ENCODE measurements at places on chromosomes 6 and 20.

DNA sequence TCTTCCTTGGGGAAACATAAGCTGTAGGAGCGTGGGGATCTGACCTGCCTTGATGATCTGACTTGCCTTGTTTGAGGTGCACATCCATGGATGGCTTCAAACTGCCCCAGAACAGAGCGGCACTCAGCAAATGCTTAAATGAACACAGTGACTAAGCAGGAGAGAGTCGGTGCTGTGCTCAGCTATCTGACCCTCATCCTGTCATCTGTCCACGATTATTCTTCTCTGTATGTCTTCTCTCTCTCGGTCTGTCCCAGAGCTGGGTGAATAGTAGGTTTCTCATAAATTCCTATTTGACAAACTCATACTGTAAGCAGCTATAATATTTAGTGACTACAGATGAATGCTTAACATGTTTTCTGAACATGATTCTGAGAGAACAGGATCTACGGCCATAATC lies 37.3 kb downstream of the TRAM2 start:
- no peak for DNase-seq

GRCh38 chr6:23031986-23032385 lies 462.6 kb downstream of the HDGFL1 start:
- no peak for DNase-seq

DNA sequence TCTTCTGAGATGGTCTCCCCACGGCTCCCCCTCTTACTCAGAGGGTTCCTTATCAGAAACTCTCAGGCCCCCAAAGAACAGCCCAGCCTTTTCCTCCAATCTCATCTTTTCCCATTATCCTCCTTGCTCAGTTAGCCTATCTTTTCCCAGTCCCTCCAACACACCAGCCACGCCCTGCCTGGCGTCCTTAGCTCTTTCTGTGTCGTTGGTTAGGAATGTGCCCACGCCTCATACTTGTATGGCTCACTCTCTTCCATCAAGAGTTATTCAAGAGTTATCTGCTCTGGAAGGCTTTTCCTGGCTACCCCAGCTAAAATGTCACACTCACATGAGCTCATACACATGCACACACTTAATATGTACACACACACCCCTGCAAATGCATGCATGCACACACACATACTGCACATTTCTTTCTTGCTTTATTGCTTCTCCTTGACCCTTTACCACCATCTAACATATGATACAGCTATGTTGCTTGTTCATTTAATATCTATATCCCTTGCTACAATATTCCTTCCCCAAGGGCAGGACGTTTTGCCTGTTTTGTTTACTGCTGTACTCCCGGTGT lies 37.6 kb downstream of the SLC2A10 start:
- DNase-seq: no peak

- DNase-seq: no peak
Observed at GRCh38 chr20:16028923-16029322, 544.3 kb downstream of the KIF16B start.

DNA sequence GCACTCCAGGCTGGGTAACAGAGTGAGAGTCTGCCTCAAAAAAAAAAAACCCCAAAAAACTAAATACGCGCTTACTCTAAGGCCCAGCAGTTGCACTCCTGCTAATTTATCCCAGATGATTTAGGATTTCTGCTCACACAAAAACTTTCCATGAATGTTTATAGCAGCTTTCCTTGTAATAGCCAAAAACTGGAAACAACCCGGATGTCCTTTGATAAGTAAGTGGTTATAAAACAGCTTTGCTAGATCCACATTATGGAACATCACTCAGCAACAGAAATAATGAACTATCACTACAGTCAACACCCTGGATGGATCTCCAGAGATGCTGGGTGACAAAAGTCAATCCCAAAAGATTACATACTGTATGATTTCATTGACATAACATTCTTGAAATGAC lies 220.4 kb upstream of the JARID2 start:
- DNase-seq: no peak

- DNase-seq: no peak
Observed at GRCh38 chr6:117840541-117840983, 66.5 kb upstream of the SLC35F1 start.

DNA sequence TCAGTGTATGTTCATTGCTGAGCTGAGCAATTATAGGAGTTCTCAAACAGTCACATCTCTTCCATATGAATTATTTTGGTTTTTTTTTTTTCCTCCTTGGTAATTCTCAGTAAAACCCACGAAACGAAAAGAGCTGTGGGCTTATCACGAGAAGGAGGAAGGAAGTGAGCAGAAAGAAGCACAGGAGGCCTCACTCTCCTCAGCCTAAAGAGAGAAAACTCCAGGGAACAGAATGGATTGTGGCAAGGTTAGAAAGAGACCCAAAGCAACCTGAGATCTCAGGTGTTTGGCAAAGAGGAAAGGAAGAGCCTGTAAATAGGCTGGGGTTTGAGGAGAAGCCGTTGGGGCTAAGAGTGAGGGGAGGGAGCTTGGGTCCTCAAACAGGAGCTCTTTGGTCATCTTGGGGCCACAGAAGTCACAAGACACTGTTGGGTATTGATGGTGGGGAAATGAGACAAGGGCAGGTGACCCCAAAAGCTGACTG lies 67.8 kb upstream of the CITED2 start:
- DNase-seq: no peak

GRCh38 chr20:20366876-20367574 lies 879 bp upstream of the INSM1 start:
- no peak for DNase-seq

GRCh38 chr6:153099636-153100035 lies 31.4 kb downstream of the RGS17 start:
- DNase-seq: no peak

- DNase-seq: no peak
Observed at GRCh38 chr6:130034378-130035146, 16.2 kb downstream of the L3MBTL3 start.

DNA sequence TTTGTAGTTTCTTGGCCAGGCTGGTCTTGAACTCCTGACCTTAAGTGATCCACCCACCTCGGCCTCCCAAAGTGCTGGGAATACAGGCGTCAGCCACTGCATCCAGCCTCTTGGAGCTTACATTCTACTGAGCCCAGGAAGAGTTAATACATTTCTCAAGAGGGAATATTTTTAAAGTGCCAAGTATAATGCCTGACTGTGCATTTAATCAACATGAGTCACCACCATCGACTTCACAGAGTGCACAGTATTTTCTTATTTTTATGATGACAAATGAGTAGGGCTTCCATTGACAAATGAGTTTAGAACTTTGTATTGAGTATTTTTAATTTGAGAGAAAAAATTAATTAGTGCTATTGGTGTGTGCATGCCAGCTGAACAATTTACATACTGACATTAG lies 72.2 kb downstream of the SASH1 start:
- DNase-seq: no peak

- DNase-seq: no peak
Observed at GRCh38 chr6:168095171-168095691, 16.2 kb upstream of the FRMD1 start.

- DNase-seq: no peak
Observed at GRCh38 chr6:12277386-12277785, 12.8 kb upstream of the EDN1 start.

DNA sequence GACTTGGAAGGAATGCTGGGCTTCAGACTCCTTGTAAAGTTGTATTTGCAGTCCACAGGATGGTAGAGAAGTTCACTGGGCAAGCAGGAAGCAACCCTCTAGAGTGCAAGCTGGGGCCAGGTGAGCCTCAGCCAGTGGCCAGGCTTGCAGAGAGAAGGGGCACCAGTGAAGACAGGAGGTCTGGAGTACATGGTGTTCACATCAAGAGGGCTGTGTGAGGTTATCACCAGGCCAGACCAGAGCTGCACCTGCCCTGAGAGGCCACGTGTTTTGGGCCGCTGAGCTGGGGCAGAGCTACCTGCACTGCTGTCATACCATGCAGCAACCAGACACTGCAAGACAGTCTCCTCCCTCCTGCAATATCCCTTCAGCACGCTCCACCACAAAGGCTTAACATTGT lies 79.0 kb downstream of the SH3BGRL2 start:
- no peak for DNase-seq

DNA sequence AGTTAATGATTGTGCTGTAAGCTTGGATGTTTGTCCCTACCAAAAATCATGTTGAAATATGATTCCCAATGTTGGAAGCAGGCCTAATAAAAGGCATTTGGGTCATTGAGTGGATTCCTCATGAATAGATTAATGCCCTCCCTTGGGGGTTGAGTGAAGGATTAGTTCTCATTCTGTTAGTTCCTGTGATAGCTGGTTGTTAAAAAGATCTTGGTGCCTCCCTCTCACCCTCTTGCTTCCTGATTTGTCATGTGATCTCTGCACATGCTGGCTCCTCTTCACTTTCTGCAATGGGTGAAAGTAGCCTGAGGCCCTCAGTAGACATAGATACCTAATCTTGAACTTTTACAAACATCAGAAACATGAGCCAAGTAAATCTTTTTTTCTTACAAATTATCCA lies 115.6 kb upstream of the HCRTR2 start:
- no peak for DNase-seq

GRCh38 chr6:10510592-10511367 lies 10.4 kb upstream of the GCNT2 start:
- no peak for DNase-seq

- no peak for DNase-seq
Observed at GRCh38 chr6:28922821-28923317, 916 bp downstream of the TRIM27 start.

DNA sequence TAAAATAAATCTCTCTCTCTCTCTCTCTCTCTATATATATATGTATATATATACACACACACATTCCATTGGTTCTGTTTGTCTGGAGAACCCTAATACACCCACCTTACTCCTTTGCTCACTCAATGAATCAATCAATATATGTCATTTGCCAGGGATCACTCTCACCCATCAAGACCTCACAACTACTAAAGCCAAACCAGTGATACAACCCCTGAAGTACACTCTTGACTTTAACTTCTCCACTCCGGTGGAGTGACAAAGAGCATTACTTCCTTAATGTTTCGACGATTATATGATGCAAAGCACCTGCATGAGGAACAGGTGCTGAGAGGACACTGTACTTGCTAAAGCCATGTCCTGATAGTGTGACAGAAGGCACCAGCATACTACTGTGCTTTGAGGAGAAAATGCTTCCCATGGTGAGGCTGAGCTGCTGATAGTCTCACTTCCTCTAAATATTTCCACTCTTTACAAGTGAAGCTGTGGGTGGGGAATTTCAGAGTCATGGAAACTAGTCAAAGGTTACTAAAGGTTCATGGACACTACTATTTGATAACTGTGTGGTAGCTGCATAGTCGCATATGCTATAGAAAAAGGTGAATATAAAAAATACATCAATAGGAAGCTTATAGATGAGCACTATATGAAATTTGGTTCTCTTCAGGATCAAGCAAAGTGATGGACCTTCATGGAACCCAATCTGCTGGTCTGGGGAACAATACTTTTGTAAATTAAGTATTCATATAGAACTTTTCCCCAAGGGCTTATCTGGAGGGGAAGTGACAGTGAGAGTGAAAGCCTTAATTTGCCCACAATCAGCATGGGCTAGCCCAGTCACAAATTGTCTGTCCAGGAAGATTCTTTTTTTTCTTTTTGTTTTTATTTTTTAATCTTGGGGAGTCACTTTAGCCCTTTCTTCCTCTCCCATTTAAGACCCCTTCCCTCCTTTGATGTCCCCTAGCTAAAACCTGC lies 141.9 kb upstream of the NEDD9 start:
- DNase-seq: peak; percentile 55

- no peak for DNase-seq
Observed at GRCh38 chr6:113481910-113482309, 375.2 kb upstream of the MARCKS start.

DNA sequence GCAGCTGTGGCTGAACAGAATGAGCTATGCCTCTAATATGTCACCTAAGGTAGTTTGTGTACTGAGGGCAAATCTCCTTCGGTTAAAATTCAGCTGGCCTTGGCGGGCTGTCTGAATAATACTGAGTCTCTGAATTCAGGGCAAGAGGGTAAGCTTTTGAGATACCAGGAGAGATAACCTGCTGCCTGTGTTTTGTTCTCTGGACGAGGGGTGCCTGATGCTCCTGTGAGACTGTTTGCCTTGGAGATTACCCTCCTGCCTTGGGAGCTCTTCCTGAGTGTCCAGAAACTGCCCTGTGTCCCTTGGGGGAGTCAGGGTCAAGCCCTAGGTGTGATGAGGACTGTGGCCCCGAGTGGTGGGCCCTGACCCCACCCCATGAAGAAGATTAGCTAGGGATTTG lies 282.9 kb downstream of the KIF16B start:
- no peak for DNase-seq

- no peak for DNase-seq
Observed at GRCh38 chr6:13156381-13156780, 172.0 kb downstream of the TBC1D7 start.

- DNase-seq: peak; percentile 18
Observed at GRCh38 chr20:51404297-51405060, 138.0 kb downstream of the NFATC2 start.

DNA sequence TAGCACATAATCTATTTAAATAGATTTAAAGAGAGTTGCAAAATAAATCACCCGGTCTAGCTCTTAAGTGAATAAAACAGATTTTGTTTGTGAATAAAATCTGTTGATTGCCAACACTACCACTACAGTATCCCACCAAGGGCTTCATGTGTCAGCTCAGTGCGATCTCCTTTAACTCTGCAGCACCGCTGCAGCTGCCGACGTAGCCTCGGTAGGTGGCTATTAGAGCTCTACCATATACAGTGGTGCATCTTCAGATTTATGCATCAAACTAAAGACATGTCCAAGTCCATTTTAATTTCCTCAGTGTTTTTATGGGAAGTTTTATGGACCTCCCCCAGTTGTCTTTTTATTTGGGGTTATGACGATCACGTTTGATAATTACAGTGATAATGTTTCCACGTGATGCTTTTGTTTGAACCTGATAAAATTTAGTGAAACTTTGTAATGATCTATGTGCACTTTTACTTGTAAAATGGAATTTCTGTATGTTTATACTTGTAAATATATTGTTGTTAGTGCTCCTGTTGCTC lies 26.7 kb downstream of the ECI2 start:
- DNase-seq: no peak

DNA sequence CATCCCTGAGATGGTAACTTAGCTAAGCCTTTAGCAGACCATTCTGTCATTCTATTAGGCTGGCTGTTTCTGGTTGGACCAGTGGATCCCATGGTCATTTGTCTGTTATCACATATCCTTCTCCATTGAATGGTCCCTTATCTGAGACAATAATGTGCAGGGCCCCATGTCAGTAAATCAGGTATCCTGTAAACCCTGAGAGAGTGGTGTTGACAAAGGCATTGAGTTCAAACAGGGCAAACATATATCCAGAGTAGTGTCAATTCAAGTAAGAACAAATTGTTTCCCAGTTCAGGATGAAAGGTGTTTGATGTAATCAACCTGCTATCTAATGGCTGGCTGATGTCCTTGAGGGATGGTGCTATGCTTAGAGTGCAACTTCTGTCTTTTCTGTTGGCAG lies 126.2 kb downstream of the LINC00237 start:
- no peak for DNase-seq

- DNase-seq: no peak
Observed at GRCh38 chr6:157668009-157668401, 155.0 kb upstream of the SNX9 start.

All from SIG-M5 (cell line).